AG08395 (cell line): ENCODE measurements at places on chromosomes 5 and 9.

- DNase-seq = no peak
Measured at GRCh38 chr5:64625678-64626077, 64.6 kb upstream of the SHISAL2B start.

GRCh38 chr5:63401436-63402046 is 560.7 kb downstream of the HTR1A start:
- peak; percentile 10 for DNase-seq

GRCh38 chr9:35729700-35730485 is 2.1 kb downstream of the TLN1 start:
- DNase-seq = peak; percentile 92

- no peak for DNase-seq
Measured at GRCh38 chr9:127924736-127925444, 5.7 kb downstream of the PIP5KL1 start.

DNA sequence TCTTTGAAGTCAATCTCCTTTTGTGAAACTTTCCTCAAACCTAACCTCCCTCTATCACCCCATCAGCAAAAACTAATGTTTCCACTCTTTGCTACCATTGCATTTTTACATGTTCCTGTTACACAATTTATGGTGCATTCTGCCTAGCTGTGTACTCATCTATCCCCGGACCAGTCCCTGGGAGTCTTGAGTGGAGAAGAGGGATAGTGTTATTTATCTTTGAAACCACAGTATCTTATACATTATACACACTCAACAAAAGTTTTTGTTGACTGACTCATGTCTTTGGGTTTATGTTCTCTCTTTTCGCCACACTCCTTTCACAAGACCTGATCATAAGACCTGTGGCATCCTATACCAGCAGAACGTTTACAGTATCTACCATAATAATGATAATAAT is 26.4 kb downstream of the TNFAIP8 start:
- no peak for DNase-seq
